Activated CD8-positive, alpha-beta T cell treated with anti-CD3 and anti-CD28 coated beads for 36 hours (primary cell): ENCODE measurements at places on chromosomes 3 and 15.
A peak's percentile ranks its signal among the peaks of the same experiment; 100 is the strongest.

- H3K27me3 ChIP-seq: no peaks in the 10 kb centered on the region
- DNase-seq: no peak
- no peaks in the 10 kb centered on the region for H3K36me3 ChIP-seq
Observed at GRCh38 chr3:86865506-86865905, 125.4 kb downstream of the VGLL3 start.

DNA sequence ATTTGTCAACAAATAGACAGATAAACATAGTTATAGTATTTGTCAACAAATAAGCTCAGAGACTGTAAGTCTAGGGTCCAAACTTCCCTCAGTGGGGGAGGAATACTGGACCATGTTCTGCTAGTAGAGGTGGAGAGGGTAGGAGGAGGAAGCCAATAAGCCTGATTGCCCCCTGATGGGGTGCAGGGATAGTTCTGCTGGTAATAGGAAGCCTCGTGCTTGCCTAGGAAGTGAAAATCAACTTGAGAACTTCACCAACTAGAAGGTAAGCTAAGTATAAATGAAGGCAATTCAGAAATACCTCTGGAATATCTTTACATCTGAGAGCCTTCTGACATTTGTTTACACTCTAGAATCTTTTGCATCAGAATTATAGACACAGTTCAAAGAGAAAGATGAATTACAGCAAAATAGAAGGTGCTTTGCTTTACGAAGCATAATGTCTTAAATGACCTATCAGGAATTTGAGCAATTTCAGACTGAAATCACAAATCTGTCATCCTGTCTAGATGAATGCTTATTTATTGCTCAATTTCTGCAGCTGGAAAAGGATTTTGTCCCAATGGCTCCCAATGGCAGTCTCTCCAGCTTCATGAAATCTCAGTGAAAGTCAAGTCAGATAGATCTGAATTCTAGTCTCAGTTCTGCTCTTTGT, 225.6 kb upstream of the TBC1D5 start:
- H3K27ac ChIP-seq: no peak overlapping the region
- H3K4me1 ChIP-seq: peaks cover 7% of the 10 kb centered on the region
- H3K36me3 ChIP-seq: no peaks in the 10 kb centered on the region
- peaks cover 2% of the 10 kb centered on the region for H3K27me3 ChIP-seq
- H3K4me3 ChIP-seq: no peak overlapping the region

DNA sequence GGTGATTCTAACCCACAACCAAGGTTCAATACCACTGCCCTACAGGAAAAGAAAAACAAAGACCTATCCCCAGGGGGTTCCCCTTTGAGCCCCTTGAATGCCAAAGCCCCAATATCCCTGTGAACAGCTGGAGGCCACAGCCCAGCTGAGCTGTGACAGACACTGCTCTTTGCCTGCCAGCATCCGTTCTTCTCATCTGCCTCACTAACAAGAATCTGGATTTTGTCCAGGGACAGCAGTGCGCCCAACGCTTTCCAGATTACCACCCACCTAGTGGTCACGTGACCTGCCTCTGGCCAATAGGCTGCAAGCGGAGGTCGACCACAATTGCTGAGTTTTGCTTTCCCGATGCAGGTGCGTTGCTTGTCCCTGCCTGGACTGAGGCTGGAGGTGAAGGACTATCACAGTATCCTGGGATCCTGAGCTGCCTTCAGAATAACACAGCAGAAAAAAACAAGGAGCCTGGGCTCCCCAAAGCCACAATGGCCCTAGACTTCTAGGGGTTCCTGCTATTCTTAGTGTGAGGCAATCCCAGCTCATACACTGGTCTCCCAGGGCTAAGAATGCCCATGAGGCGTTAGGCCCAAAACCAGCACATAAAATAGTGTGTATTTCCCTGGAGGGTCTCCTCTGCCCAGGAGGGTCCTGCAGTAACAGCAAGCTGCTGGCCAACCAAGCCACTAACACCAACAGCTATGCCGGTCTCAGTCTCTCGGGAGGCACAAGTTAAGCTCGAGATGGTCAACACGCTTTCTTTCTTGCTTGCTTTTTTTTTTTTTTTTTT, 13.8 kb downstream of the BDH1 start:
- no peaks in the 10 kb centered on the region for H3K27me3 ChIP-seq
- peaks cover 2% of the 10 kb centered on the region for H3K4me1 ChIP-seq
- peaks cover 50% of the 10 kb centered on the region for H3K36me3 ChIP-seq

DNA sequence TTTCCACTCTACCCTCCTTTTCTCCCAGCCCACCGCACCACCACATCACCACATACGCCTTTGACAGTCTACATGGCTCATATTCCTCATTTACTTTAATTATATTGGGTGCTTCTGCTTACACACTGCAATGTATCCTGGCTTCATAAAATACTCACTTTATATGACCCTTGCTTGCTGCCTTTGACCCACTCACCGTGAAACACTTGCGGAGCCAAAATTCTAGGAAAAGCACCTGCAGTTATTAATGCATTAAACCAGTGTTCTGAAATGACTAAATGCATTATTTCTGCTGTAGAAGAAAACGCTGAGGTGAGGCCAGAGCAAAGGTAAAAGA, 217.5 kb upstream of the ICE2 start:
- no peaks in the 10 kb centered on the region for H3K27me3 ChIP-seq
- H3K27ac ChIP-seq: no peak overlapping the region
- peak overlapping the region; percentile 35 for H3K4me3 ChIP-seq
- DNase-seq: no peak

DNA sequence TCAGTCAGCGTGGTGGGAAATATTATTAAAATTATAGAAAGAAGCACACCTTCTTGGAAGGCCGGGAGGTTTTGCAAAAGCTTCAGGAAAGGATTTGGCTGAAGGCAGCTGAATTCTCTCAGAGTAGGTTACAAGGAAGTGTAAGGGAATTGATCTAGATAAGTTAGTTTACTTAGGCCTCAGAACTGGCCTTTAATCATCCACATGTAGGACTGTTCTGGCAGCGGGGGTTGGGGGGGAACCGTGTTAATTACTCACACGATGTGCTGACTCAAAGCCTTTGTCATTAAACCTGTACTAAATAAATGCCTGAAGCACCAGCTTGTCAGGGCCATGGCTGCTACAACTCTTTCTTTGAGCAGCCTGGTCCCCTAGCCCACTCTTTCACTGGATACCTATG, 12.8 kb downstream of the ASB14 start:
- H3K36me3 ChIP-seq: peaks cover 3% of the 10 kb centered on the region
- no peaks in the 10 kb centered on the region for H3K27me3 ChIP-seq
- H3K27ac ChIP-seq: no peak overlapping the region
- DNase-seq: peak; percentile 9

DNA sequence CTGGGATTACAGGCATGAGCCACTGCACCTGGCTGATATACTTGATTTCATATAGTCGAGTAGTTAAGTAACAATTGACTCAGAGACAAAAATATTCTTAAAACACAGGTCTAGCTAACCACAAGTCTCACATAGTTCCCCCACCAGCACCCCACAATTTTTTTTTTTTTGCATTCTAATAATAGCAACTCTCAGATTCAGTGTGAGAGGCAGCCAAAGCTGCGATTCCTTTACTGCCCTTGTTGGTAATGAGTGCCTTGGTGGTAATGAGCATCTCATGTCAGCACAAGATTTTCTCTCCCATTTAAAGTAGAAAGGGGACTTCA, 72.5 kb downstream of the WWTR1 start:
- H3K27me3 ChIP-seq: peaks cover 6% of the 10 kb centered on the region
- peaks cover 10% of the 10 kb centered on the region for H3K4me1 ChIP-seq
- no peaks in the 10 kb centered on the region for H3K36me3 ChIP-seq
- DNase-seq: no peak
- H3K4me3 ChIP-seq: no peak overlapping the region
